Stimulated activated CD8-positive, alpha-beta memory T cell treated with anti-CD3 and anti-CD28 coated beads, Interleukin-2, amount 100 ng/mL, for 1 hour (primary cell): ENCODE measurements at places on chromosomes 2 and 18.

- DNase-seq, result peak; percentile 41
These were observed 55.0 kb downstream of the ANKRD44 start for GRCh38 chr2:197255543-197255942.

DNA sequence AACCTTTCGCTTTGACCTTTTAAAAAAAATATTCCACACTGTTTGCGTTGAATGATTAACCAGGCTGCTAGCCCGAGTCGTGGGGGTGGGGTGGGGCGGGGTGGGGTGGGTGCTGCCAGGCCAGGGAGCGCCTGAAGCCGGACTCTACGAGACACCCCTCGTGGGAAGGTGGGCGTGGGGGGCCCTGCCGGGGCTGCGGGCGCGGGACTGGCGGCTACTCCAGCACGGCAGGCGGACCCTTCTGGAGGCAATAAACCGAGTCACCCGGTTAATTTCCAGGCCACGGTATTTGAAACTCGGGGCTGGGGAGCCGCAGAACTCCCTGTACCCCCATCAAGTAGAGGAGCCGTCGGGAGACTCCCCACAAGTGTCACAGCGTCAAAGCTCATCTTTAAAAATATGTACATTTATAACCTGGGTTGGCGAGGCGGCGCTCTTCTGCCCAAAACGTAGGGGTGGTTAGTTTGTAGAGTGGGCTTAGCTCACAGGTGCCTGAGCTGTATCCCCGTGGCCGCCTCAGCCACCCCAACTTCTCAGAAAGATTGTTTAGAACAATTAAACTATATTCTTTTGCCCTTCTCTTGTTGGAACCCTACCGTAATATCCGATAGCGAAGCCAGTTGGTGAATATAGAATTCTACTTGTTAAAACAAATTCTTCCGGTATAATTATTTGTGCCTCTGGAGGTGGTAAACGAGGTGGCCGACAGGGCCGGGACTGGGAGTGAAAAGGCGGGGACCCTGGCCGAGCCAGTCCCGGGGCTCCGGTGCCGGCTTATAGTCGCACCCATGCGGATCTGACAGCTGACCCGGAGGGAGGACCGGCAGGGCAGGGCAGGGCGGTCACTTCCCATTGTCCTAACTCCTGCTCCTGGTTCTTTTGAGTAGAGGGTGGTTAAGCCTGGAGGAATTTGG, 1.4 kb downstream of the B3GNT2 start:
- DNase-seq, result no peak

DNA sequence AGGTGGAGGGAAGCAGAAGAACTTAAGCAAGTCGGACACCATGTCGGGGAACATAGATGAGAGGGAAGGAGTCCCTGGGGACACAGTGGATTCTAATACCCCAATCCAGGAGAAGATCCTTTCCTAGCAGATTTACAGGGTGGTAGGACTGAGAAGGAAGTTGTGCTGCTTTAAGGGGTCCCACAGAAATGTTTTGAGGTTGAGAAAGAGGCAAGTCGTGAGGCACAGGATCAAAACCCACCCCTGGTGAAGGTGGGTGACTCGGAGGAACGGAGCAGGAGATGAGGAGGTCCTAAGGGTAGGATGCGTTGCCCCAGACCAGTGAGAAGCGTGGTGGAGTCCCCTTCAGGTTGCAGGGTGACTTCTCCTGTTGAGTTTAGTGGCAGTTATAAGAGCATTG, 32.7 kb downstream of the DCDC2C start:
- no peak for DNase-seq

- DNase-seq, result no peak
These were observed 309.1 kb upstream of the CYRIA start for GRCh38 chr2:16974688-16975087.

DNA sequence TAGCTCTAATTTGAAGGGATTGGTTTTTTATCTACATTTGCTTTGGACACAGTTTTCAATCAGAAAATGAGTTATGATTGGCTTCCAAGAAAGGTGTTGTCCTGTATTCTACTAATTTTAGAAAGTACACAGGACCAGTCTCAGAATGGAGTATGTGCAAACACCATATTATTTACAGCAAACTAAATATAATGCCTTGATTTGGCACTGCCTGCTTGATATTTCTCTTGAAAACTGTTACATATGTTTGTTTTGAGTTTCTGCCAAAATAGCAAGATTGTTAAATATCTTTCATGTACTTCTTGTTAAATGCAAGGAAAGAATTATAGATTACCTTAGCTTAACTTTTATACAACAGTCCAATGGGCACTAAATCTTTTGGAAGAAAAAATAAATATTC, 694.9 kb downstream of the KCNJ3 start:
- DNase-seq, result no peak

GRCh38 chr2:234099266-234099665, 48.8 kb downstream of the SPP2 start:
- DNase-seq, result no peak

DNA sequence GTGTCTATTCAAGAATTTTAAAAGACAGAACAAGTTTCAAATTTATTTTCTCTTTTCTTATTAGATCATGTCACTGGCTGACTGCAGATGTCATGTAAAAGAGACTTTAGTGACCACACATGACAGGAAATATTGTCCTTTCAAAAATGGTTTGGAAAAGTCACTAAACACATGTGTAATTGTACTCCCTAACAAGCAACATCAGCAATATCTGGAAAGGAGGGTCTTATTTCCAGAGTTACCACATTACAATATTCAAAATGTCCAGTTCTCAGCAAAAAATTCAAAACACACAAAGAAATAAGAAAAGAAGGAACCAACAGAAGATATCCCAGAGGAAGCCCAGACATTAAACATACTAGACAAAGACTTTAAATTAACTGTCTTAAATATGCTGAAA, 197.1 kb downstream of the EN1 start:
- no peak for DNase-seq

- no peak for DNase-seq
These were observed 12.3 kb upstream of the TFCP2L1 start for GRCh38 chr2:121297217-121297830.

DNA sequence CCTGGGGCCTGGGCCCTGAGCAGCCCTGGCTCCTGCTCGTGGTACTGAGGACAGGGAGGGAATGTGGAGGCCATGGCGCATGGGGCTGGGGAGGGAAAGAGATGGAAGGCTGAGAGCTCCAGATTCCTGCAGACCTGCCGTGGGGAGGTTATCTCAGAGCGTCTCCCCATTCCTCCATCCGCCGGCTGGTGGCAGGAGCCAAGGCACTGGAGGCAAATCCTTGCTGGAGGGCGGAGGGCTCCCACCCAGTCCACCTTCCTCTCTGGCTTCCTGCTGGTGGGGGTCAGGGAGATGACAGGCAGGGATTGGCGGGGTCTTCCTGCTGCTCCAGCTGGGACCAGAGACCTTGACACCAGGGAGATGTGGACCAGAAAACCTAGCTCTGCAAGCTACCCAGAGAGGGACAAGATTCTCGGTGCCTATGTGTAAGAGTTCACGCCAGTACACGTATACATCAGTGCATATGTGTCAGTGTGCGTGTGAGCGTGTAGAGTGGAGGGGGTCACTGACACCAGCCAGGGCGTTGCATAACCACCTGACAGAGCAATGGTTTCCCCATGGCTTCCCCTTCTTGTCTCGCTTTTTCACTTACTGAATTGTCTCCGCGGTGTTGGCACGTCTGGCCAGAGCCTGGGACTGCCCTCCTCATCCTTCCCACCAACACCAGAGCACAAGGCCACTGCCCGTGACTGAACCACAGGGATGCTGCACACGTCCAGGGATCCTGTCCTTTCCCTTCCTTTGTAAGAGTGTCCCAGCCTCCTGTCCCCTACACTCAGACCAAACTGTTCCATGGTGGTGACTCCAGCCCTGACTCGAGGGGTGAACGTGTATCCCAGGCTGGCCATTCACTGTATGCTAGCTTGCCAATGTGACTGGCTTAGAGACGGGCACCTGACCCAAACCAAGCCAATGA, 15.8 kb upstream of the SEMA4C start:
- no peak for DNase-seq

GRCh38 chr18:53152476-53152875, 812.5 kb downstream of the DCC start:
- no peak for DNase-seq

- no peak for DNase-seq
These were observed 517.0 kb downstream of the PTPRM start for GRCh38 chr18:8084160-8084559.

DNA sequence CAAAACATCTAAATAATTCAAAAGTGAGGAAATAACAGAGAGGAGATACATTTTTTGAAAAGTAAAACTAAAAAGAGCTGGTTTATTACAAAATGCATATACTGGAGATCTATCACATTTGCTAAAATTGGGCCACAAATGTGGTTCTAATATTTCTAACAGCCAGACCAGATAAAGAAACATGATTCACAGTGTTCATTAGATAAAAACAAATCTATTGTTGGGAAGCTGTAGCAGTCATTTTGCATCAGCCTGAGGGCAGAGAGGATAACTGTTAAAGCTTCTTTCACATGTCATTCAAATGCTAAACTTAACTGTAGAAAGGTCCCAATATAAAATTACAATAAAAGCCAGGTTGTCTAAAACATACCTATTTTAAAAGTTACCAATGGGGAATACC, 148.3 kb downstream of the GULP1 start:
- DNase-seq, result no peak

DNA sequence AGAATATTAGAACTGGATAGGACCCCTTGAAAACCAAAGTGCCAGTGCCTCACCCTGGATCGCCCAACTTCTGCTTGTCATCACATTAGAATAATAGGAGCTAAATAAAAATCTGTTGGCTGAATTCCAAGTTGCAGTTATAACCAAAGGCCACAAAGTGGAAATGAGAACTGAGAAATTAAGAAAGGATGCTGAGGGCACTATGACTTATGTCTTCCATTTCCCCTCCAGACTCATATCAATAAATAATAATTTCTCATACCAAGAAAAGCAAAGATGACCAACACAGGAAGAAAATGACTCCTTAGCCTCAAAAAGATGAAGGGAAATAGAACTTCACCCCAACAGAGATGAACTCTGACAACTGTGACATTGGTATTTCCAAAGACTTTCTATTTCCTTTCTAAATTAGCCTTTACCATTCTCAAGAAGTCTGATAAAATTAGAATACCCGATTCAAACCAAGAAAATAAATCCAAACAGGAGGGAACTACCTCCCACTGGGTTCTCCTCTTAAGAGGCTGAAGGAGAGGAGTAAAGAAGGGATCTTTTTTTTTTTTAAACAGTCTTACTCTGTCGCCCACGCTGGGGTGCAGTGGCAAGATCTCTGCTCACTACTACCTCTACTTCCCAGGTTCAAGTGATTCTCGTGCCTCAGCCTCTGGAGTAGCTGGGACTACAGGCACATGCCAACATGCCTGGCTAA, 46.5 kb upstream of the EPG5 start:
- DNase-seq, result no peak

- DNase-seq, result no peak
These were observed 102.0 kb upstream of the DNMT3A start for GRCh38 chr2:25443766-25444165.

DNA sequence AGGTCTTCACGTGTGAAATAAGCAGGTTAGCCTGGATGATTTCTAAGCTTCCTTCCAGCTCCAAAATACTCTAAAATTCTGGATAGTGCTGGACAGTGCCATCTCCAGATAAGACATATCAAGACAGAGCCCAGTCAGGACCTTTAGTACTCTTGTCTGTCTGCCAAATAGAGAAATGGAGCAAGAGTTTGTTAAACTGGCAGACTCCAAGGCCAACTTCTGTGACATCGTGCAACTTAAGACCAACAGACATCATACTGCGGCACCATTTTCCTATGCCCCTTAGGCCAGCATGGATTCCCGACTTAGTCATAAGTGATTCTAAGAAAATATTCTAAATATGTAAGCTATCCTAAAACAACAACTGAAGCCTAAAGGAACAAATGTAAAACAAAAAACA, 118.6 kb downstream of the RBMS1 start:
- no peak for DNase-seq

DNA sequence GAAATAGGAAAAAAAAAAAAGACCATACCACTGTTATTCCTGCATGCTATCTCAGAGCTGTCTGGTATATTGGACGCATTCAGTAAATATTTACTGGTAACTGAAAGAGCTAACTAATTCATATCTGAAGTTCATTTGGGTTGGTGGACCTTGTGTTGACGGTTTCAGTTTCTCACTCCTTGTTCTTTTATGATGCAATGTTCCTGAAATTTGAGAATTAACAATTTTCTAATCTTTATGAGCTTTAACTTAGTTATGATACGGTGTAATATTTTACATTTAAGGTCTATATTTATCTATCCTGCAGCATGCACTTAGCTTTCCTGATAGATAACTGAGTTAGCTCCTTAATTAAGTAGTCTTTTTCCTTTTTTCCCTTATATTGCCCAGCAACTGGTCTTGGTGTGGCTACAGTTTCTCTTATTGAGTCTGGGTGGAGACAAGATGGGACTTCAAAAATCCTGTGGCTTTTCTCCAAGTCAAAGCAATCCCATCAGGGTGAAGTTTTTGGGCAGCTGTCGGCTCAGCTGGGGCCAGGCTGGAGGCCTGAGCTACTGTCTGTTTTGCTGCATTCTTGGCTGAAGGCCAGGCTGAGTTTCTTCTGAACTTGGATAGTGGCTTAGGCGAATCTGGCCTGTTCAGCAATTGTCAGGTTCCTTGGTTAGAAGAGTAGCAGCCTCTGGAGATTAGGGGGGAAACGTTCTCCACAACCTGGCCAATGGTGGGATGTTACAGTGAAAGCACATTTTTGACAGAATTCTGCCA, 78.4 kb upstream of the MEX3C start:
- no peak for DNase-seq

- no peak for DNase-seq
These were observed 39.8 kb upstream of the ASAP2 start for GRCh38 chr2:9166579-9167377.

- no peak for DNase-seq
These were observed 7.1 kb downstream of the CASP8 start for GRCh38 chr2:201267278-201268030.

DNA sequence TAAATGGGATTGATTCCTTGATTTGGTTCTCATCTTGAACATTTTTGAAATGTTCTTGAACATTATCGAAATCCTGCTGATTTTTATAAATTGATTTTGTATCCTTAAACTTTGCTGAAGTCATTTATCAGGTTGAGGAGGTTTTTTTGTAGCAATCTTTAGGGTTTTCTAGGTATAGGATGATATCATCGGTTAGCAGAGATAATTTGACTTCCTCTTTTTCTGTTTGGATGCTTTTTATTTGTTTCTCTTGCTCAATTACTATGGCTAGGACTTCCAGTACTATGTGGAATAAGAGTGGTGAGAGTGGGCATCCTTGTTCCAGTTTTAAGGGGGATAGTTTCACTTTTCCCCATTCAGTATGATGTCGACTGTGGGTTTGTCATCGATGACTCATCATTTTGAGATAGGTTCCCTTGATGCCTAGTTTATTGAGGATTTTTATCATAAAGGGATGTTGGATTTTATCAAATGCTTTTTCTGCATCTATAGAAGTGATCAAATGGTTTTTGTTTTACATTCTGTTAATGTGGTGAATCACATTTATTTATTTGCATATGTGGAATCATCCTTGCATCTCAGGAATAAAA, 201.5 kb upstream of the ZSWIM2 start:
- DNase-seq, result no peak

DNA sequence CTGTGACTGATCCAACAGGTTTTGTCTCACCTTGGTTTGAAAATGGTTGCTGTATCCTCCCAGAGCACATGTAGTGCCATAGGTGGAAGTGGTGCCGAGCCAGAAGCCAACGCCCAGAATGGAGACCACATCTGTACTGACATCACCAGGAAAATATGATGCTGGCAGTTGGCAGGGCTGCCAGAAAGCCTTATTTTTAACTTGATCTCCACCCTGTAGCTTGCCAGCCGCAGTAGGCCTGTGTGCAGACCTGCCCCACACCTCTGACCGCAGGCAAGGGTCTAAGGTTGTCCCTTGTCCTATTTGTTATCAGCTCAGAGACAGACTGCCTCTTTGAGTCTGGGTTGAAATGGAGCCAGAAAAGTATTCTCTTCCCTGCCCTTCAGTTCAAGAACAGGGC, 123.5 kb upstream of the EML6 start:
- DNase-seq, result no peak

GRCh38 chr18:49170145-49170544, 219.4 kb upstream of the SMAD7 start:
- no peak for DNase-seq
